ENCODE measurements at places on chromosomes 6 and 20. TPM values are rescaled to one million over a fixed set of nuclear protein-coding genes. Genes with fewer than 3 reads are reported as not detected.

- DNase-seq: no peak
- H3K36me3 ChIP-seq: no peaks in the 10 kb centered on the region
- H3K4me3 ChIP-seq: no peak overlapping the region
Measured at GRCh38 chr6:102411796-102412195, 1018.3 kb downstream of the GRIK2 start.

DNA sequence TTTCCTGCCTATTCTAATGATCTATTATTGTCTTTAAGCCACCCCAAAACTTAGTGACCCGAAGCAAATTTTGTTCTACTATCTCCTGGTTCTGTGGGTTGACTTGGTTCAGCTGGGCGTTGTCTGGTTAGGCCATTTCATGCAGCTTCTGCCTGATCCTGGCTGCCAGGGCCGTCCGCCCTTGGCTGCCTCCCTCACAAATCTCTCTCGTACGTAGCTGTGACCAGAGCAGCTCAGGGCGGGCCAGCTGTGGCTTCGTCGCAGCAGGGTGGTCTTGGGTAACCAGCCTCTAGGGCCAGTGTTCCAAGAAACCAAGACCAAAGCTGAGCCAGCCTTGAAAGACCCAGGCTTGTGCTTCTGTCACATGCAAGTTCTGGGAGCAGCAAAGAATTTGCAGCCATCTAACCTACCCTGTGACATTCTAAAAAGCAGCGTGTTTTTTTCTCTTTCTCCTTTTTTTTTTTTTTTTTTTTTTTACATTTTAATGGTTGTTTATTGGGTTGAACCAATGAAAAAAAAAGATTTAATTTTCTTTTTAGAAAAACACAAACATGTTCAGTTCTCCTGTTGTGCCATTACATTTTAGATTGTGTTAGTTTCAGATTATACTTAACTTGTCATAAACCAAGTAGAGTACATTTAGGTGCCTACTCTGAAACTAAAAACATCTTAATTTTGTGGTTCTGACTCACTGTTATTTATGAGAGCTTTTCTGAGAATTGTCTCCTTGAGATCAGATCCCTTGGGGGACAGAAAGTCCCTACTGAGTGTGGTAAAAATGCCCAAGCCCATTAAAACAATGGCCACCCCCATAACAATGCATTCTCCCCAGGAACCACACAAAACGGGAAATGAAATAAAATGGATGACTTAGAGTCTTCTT, 83.9 kb downstream of the ZDHHC14 start:
- peaks cover 9% of the 10 kb centered on the region for H3K36me3 ChIP-seq
- H3K27ac ChIP-seq: peak overlapping the region; percentile 94
- no peaks in the 10 kb centered on the region for H3K27me3 ChIP-seq
- no peak for DNase-seq
- H3K4me3 ChIP-seq: peak overlapping the region; percentile 11

DNA sequence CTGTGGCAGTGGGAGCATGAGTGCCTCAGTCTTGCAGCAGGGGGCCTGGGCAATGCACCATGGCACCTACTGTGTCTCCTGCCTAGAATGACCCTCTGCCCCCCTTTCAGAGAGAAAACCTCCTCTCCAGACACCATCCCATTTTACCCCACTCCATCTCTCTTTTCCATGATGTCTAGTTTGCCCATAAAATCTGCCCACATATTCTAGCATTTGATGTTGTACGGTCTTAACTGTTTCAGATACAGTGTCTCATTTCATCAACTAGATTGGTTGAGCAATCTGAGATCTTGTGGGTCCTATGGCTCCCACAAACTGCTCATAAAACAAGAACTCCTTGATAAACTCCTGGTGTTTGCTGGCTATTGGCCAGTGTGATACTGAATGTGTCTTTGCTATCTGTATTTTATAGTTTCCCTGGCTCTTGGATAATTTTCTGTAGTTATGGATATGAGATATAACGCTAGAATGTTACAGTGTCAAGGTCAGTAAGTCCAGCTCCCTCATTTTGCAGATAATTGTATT, 8.1 kb downstream of the PNPLA1 start:
- no peak overlapping the region for H3K27ac ChIP-seq
- H3K4me1 ChIP-seq: no peaks in the 10 kb centered on the region
- no peaks in the 10 kb centered on the region for H3K36me3 ChIP-seq
- H3K4me3 ChIP-seq: no peak overlapping the region
- peaks cover 40% of the 10 kb centered on the region for H3K27me3 ChIP-seq
- no peak for DNase-seq

- peak overlapping the region; percentile 94 for H3K27ac ChIP-seq
- H3K4me3 ChIP-seq: no peak overlapping the region
Measured at GRCh38 chr6:15184441-15184861, 61.4 kb upstream of the JARID2 start.

DNA sequence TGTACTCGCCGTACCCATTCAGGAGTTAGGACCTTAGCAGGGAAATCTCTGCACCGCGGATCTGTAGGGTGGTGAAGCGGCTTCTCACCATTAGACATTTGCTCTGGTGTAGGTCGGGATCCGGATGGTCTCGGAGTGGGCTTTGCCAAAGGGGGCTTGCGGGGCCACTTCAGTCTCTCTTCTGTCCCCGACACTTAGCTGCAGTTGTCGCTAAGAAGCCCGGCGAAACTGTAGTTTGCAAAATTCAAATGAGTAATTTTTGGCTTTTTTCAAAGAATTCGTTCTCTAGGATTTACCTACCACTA, 433 bp downstream of the QRSL1 start:
- peak overlapping the region; percentile 95 for H3K4me3 ChIP-seq
- H3K4me1 ChIP-seq: peaks cover 33% of the 10 kb centered on the region

DNA sequence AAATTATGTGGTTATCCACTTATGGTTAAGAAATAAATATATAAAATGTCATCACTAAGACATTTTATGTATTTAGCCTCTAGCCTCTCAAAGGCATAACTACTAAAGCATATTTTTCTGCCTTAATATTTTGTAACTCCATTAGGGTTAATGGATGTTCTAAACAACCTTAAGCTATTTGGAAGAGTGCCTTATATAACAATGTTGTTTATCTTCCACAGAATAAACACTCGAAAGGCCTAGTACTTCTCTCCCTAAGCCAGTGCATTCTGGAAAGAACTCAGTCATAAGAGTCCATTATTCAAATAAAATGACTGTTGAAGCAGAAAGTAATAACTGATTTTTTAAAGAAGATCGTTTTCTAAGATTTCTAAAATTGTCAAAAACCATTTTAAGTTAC, 15.0 kb upstream of the PRIM2 start:
- no peaks in the 10 kb centered on the region for H3K36me3 ChIP-seq
- H3K27me3 ChIP-seq: peaks cover 8% of the 10 kb centered on the region
- no peaks in the 10 kb centered on the region for H3K4me1 ChIP-seq
- H3K27ac ChIP-seq: no peak overlapping the region

DNA sequence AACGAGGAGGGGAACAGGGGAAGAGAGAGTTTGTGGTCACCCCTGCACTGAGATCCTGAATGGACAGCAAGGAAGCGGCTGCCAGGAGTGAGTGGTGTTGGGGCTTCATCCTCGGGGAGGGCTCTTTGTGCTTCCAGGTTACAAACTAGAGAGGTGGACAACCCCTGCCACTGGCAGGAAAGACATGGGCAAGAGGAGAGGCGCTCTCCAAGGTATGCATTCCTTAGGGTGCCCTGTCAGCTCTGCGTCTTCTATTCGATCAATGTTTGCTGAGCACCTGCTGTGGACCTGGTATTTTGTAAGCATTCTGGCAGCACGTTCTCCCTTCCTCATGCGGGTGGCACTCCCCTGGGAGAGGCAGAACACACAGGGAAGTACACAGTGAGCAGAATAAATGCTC, 93.6 kb downstream of the CDH4 start:
- no peak for DNase-seq
- H3K4me1 ChIP-seq: no peaks in the 10 kb centered on the region
- no peak overlapping the region for H3K27ac ChIP-seq
- no peaks in the 10 kb centered on the region for H3K27me3 ChIP-seq
- no peak overlapping the region for H3K4me3 ChIP-seq

DNA sequence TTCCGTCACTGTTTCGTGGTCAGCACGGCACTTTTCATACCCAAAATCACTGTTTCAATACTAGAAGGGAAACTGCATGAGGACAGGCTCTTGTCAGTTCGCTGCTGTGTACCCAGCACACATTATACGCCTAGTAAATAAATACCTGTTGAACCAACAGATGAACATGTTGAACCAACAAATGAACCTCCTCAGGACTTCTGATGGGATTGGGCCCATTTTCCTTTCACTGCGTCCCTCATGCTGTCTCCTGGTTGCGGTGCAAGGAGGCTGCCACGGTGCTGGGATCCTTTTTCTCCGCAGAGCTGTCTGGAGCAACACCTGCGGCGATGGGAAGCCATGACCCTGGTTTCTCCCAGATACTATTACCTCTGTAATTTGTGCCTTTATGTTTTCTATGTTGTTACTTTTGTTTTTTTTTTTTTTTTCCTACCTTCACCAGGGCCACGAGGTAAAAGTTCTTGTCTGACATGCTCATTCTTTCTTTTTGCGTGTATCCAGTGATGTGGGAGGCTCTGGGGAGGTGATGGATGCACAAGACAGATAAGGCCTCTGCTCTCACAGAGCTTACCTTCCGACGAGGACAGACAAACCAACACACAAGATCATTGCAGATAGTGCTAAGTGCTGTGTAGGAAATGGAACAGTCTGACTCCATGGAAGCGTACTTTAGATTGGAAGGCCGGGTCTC, 1.1 kb downstream of the VAPB start:
- H3K36me3 ChIP-seq: peaks cover 27% of the 10 kb centered on the region
- peak overlapping the region; percentile 96 for H3K27ac ChIP-seq
- peaks cover 51% of the 10 kb centered on the region for H3K4me1 ChIP-seq
- peaks cover 9% of the 10 kb centered on the region for H3K27me3 ChIP-seq
- peak overlapping the region; percentile 99 for H3K4me3 ChIP-seq

- no peak overlapping the region for H3K27ac ChIP-seq
- peaks cover 14% of the 10 kb centered on the region for H3K4me1 ChIP-seq
- no peaks in the 10 kb centered on the region for H3K36me3 ChIP-seq
- no peak overlapping the region for H3K4me3 ChIP-seq
Measured at GRCh38 chr20:5718896-5719595, 31.2 kb upstream of the SHLD1 start.

Gene CLPSL2
- not detected for total RNA-seq

Gene RBCK1
- total RNA-seq: 132 TPM

Gene CST4
- total RNA-seq: not detected

Gene RAET1L
- total RNA-seq: not detected

Gene SASH1
- total RNA-seq: 1.4 TPM

Gene OPRL1
- total RNA-seq: 0.16 TPM

Data from activated T-helper 1 cell treated with anti-CD3 and anti-CD28 coated beads, Interleukin-12 subunit alpha, Interleukin-12 subunit beta, Interleukin-2, Interleukin-4 antibody, amounts not matched to agents 30 ng/mL and 10 ng/mL and 1 ng/mL, durations not matched to agents 14 hours and 24 hours and 36 hours (primary cell).